ENCODE measurements at places on chromosomes 13 and 19. TPM values are rescaled to one million over a fixed set of nuclear protein-coding genes. Genes with fewer than 3 reads are reported as not detected.

- no peak overlapping the region for H3K4me3 ChIP-seq
- no peak for DNase-seq
- H3K27me3 ChIP-seq: peaks cover 59% of the 10 kb centered on the region
- H3K27ac ChIP-seq: no peak overlapping the region
- H3K4me1 ChIP-seq: no peaks in the 10 kb centered on the region
Measured at GRCh38 chr13:99998261-99998660, 16.7 kb downstream of the ZIC2 start.

GRCh38 chr13:75790198-75790970 is 154.3 kb downstream of the LMO7 start:
- H3K36me3 ChIP-seq: no peaks in the 10 kb centered on the region
- no peaks in the 10 kb centered on the region for H3K27me3 ChIP-seq
- no peak for DNase-seq
- H3K4me3 ChIP-seq: no peak overlapping the region
- no peak overlapping the region for H3K27ac ChIP-seq

ZNF418 gene
- 5.9 TPM for total RNA-seq

SLC7A1 gene
- total RNA-seq: 19.9 TPM

LYL1 gene
- total RNA-seq: 10.5 TPM
